GM03348 (cell line): ENCODE measurements at places on chromosomes 5 and 9.

- DNase-seq: no peak
These were observed 1457.2 kb upstream of the WWC1 start for GRCh38 chr5:166834246-166834645.

DNA sequence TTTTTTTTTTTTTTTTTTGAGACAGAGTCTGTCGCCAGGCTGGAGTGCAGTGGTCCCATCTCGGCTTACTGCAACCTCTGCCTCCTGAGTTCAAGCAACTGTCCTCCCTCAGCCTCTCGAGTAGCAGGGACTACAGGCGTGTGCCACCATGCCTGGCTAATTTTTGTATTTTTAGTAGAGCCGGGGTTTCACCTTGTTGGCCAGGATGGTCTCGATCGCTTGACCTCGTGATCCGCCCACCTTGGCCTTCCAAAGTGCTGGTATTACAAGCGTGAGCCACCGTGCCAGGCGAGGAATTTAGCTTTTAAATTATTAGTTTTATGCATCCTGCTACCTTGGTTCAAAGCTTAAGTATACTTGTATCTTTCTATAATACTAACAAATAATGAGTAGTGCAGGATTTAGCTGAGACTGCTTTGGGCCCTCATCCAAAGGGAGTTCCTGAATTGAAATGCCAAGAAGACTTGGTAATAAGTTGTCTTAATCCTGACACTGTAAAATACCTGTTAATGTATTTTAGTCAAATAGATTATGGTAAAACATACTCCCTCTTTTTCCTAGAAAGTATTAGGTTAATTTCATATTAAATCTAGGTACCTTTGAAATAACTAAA, 5.0 kb downstream of the CDC42SE2 start:
- no peak for DNase-seq

DNA sequence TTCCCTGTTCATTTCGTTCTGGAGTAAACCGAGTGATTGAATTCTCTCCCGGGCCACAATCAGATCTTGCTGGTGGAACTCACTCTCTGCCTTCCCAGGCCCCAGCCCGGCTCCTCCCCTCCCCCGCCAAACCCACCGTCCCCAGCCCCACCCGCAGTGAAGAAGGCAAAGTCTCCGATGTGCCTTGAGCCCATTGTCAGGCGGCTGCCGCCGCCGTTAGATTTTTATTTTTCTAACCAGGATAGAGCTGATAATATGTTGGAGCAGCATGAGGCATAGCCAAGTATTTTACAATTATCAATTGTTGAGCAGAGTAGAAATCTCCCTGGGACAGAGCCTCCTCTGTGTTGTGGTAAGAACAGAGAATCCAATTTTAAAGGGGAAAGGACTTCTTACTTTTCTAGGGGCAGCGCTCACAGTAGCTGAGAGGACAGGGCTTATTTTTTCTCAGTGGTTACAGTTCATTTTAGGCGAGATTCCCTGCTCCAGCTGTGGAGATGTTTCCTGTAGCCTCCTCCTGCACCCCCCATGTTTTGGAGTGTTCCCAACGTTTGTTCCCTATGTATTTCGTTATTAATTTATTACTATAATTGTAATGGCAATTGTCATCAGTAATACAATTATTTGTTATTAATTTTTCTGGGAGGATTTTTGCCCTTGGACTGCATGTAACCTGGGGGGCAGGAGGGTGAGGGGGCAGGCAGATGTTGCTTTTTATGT, 1.3 kb downstream of the PSAT1 start:
- peak; percentile 47 for DNase-seq

- DNase-seq: no peak
These were observed 611.2 kb downstream of the NR2F1-AS1 start for GRCh38 chr5:92969781-92970237.

DNA sequence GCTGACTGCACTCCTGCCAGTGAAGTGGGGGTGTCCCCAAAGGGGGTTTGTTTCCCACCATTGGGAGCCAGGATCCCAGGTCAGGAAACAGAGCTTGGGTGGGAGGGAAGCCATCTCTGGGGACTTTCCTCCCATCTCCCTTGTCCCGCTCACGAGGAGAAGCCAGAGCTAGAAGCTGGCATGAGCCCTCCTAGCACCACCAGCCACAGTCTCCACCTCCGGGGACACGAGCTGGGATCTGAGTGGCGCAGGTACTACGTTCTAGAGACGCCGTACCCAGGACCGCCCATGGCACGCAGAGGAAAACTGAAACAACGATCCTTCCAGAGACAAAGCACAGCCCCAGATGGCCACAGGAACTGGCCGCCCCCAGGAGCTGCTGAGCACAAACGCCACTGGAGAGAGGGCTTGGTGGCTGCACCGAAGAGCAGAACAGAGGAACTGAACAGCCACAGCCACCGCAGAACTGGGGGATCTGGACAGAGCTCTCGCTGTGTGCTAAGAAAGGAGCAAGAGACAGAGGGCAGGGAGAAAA, 29.8 kb downstream of the ADAMTS2 start:
- no peak for DNase-seq

DNA sequence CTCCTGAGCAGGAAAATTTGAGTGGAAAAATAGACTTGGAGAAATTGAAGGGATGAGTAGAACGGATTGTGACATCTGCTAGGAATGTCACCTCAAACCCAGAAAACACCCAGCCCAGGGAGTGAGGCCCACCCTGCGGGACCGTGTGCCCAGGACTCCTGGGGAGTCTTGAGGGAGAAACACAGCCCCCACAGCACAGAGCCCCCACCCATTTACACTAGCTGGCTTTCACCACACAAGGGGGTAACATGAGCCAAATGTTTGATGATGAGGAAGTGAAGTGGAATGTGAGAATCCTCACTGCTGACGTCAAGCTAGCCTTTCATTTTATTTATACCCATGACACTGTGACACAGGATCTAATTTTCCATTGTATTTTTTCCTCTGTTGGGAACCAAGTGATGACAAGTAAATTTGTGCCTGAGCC, 42.8 kb upstream of the PDE8B start:
- DNase-seq: peak; percentile 80

- DNase-seq: peak; percentile 82
These were observed 15.5 kb downstream of the IGIP start for GRCh38 chr5:140141241-140141640.

DNA sequence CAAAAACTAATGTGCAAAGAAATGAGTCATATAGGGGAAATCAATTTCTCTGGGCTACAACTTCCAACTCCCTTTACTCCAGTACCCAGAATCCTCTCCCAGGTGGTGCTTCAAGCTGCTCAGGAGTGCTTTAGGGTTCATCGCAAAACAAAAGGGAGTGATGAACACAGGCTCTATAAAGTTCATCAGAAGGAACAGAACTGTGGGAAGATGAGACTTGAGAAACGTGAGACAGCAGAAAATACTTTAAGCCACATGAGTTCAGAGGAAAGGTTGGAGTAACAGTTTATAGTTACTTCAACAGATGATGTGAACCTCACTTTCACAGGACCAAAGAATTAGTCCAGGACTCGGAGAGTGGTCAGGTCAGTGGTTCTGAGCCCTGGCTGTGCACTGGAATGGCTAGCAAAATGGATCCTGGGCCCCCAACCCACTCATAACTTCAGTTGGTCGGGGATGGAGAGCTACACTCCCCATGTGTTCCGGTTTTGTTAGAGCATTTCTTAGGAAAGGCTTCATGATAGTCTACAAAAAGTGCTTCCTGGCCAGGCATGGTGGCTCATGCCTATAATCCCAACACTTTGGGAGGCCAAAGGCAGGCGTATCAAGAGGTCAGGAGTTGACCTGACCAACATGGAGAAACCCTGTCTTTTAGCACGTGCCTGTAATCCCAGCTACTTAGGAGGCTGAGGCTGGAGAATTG, 4.3 kb downstream of the RPL12 start:
- no peak for DNase-seq

GRCh38 chr5:98543490-98543889, 230.0 kb upstream of the RGMB start:
- DNase-seq: no peak

DNA sequence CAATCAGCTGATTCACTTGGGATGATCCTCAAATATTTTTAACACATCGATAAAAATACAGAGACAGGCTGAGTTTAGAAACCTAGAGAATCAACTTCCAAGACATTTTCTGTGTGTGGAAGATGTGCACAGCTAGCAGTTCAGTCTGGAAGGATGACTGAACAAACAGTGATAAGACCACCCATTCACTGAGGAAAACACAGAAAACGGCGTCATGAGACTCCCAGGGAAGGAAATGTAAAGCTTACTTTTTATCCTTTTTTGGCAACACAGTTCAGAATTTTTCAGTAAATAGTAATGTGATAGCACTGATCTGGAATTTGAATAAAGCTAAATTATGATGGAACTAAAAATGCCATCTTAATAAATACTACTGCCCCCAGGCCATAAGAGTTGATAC, 277.6 kb downstream of the SEMA5A start:
- no peak for DNase-seq

DNA sequence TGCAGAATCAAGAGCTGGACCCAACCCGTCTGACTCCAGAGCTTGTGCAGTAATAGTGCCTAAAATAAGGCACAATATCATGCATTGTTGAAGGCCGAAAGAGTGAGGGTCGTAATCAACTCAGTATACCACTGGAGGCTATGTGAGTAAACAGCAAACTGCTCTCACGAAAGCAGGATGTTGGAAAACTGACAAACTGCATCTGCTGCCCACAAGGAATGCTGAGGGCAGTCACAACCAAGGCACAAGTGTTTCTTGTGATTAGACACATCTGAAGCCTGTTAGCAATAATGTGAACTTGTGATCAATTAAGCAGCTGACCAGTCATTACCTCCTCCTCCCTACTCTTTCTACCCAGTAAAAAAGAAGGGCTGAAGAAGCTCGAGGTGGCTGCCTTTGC, 48.8 kb downstream of the TRPM3 start:
- no peak for DNase-seq

- no peak for DNase-seq
These were observed 560.6 kb downstream of the PRR16 start for GRCh38 chr5:121024416-121025311.

DNA sequence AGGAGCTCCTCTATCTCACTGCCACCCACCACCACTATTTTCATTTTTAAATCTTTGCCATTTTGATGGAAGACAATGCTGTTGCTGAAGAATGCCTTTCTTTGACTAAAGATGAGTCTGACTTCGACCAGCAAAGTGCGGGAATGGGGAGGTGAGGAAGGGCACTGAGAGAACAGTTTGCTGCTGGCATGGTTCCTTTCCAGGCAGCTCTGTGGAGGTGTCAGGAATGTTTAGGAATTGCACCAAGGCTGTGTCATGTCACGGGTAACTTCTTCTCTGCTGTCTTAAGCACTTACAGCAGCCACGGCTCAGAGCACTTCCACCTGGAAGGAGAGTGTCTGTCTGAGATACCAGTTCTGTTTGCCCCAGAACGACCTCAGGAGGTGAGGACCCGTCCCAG, 41.4 kb upstream of the SHB start:
- DNase-seq: no peak

DNA sequence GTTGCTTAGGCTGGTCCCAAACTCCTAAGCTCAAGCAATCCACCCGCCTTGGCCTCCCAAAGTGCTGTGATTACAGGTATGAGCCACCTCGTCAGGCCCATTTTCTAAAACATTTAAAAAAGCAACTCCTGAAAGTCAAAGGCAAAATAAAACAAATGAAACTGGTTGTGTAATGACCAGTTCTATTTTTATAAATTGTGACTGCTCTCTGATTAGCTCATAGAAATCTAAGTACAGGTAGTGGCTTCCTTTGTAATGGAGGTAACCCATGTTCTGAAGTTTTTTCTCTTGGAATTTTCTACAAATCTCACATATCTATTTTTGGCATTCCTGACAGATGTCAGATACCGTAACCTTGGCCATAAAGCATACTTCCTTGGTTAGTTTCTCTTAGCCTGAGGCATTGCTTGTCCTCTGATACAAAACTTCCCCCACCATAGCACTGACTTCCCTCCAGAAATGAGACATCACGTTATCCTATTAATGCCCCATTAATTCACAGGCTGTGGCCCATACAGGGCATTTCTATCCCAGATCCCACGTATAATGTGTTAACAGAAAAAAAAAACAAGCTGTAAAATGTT, 14.1 kb upstream of the AK3 start:
- no peak for DNase-seq

DNA sequence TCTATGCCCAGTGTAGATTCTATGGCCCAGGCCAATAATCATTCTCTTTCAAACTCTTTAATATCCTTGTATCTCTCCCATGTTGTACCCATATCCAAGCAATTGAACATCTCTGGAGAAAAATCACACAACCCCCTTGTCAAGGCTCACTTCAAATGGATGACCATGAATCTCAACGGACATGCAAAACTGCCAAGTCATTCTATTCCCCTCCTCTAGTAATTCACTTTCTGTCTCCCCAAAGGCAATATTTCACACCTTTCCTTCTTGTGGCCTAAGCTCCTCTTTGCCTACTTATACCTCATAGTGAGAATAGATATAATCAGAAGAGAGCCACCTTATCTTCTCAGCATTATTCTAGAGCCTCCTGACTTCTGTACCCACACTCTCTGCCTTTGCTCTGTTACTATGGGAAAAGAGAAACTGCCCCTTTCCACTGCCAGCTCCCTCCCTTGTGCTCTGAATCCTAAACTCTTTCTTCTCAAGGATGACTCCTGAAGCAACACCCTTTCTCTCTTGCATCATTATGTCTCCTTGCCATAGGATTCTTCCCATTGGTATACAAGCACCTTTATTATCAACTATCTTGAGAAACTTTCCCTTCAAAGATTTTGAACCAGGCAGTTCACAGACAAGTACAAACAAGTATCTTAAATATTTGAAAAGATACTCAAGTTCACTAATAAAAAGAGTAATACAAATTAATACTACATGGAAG, 66.1 kb downstream of the RPS23 start:
- DNase-seq: no peak

DNA sequence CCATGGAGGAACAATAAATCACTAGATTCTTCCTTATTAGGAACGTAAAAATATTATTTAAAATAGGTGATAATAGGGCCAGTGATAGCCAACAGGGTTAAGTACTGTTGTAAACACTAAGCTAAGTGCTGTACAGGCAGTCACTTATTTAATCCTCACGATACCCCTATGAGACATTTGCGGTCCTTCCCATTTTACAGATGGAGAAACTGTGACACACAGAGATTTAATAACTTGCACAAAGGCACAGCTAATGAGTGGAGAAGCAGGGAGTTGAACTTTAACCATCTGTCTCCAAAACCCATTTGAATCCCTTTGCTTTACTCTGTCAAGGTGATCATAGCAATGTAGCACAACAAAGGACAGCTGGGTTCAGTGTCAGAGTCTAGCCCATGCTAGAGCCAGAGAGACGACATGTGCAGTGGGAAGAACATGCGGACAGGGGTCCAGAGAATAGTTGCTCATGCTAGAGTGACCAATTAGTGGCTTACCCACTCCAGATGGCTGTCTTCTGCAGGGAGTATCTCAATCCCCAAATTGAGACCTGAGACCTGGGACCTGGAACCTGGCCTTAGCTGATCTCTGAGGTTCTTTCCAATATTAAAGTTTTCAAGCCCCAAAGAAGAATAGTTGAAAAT, 28.9 kb downstream of the STXBP1 start:
- no peak for DNase-seq

- DNase-seq: no peak
These were observed 62.3 kb upstream of the TXNDC8 start for GRCh38 chr9:110399983-110400382.

DNA sequence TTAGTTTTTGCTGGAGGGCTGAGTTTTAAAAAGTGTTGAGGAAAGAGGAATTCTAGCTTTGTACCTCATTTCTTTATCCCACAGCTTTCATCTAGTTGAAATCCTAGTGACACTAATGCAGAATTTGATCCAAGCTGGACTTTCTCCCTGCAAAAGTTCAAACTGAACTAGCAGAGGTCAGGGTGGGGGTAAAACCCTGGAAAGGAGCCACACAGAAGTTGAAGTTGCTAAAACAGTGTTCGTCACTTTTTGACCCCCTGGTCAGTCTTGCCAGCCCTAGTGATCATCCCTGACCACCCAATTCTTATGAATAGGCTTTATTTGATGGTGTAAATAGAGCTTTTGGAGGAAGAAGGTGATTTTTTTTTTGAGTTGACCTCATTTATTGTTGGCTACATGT, 390.4 kb downstream of the TMEM38B start:
- no peak for DNase-seq
